Activated T-helper 1 cell treated with anti-CD3 and anti-CD28 coated beads, Interleukin-12 subunit alpha, Interleukin-12 subunit beta, Interleukin-2, Interleukin-4 antibody, amounts not matched to agents 30 ng/mL and 10 ng/mL and 1 ng/mL, durations not matched to agents 14 hours and 24 hours and 36 hours (primary cell): ENCODE measurements at places on chromosomes 6 and 20.

DNA sequence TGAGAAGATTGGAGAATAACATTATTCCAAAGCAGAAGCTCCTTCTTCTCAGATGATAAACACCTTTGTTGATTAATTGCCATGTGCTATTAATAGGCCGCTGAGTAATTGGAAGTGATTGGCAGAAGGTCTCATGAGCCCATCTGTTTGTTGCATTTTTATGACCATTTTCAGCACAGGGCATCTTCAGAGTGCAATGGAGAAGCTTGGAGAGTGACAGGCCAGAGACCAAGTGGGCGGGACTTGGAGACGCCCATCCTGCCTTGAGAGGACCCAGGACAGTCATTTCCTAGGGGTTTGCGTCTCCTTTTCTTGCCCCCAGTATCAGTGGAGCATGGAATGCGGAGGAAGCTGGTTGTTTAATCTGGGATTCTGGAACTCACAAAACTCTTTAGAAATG is 89.5 kb downstream of the CDH4 start:
- DNase-seq = no peak

DNA sequence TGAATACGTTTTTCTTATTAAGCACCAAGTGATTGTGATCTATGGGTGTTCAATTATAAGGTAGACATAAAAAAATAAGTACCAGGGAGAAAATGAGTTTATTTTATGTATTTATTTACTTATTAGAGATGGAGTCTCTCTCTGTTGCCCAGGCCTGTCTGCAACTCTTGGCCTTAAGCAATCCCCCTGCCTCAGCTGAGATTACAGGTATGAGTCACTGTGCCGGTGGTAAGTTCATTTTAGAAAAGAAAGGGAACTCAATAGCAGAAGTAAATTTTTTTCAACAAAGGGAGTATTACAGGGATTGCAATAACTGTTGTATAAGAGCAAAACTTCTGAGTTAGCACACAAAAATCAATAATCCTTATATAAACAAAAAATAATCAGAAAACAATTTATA is 98.7 kb upstream of the FUT9 start:
- DNase-seq = no peak

- DNase-seq = no peak
These were observed 40.9 kb downstream of the JAG1 start for GRCh38 chr20:10632721-10633509.

DNA sequence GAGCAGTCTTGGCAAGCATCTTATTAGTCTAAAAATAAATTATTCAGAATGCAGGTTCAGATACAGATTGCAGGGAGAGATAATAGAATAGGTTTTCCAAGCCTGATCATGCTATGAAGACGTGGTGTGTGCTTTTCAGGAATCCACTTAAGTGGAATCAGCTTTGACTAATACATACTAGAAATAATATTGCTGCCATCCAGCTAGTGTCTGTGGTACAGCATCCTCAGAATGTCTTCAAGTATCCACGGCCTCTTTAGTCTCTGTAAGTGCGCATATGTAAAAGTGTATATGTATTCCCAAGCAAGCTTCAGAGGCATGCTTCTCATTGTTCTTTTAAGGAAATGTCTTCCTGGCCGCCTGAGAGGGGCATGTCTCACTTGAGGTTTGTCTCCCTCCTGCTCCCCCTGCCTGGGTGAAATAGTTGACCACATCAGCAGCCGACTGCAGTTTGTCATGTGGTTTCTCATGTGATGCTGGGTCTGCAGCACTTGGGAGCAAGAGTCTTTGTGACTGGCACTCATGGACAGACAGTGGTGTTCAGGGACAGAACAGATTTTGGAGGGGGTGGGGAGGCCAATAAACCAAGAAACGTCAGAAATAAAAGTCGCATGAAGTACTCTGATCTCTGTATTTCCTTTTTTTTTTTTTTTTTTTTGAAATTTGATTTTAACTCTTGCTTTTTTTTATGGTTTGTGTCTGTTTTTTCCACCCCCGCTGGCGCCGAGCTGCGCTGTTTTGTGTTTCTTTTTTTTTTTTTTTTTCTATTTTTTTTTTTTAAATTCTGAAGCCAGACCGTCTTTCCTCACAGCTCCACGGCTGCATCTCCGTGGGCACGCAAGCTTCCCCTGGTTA is 150.8 kb downstream of the PRL start:
- DNase-seq = no peak

DNA sequence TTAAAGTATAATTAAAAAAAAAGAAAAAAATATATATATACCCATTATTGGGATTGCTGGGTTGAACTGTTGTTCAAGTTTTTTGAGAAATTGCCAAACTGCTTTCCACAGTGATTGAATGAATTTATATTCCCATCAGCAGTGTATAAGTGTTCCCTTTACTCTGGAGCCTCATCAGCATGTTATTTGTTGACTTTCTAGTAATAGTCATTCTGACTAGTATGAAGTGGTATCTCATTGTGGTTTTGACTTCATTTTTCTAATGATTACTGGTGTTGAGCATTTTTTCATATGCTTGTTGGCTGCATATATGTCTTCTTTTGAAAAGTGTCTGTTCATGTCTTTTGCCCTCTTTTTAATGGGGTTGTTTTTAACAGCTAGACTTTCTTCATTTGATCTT is 1260.8 kb upstream of the GJE1 start:
- no peak for DNase-seq

- DNase-seq = peak; percentile 48
These were observed 1.0 kb upstream of the HFE start for GRCh38 chr6:26086211-26086610.

GRCh38 chr6:79353226-79353625 is 118.7 kb upstream of the HMGN3 start:
- DNase-seq = no peak

- DNase-seq = no peak
These were observed 307.0 kb upstream of the ID4 start for GRCh38 chr6:19530188-19530587.

- peak; percentile 10 for DNase-seq
These were observed 193.5 kb downstream of the UNC5CL start for GRCh38 chr6:40845553-40845952.

GRCh38 chr6:149046822-149047246 is 270.7 kb upstream of the TAB2 start:
- no peak for DNase-seq

DNA sequence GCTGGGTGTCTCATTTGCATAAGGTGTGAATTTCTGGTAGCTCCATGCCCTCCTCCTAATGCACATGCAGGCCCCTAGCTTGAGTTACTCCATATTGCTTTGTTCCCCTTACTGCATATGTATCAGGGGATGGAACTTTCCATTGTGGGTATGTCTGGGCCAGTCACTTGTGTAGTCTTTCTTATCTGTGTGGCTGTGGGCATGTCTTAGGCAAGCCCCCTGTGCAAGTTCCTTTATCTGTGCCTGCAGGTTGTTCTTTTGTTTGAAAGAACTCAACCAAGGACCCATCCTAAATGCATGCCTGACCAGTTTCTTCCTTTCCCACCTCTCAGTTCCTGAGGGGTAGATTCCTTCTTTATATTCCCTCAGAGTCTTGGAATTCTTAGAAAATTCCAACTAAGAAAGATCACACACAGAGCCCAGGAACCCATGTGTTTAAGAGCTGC is 23.6 kb downstream of the MBOAT1 start:
- DNase-seq = no peak

GRCh38 chr6:116779573-116780164 is 14.2 kb upstream of the FAM162B start:
- DNase-seq = no peak

DNA sequence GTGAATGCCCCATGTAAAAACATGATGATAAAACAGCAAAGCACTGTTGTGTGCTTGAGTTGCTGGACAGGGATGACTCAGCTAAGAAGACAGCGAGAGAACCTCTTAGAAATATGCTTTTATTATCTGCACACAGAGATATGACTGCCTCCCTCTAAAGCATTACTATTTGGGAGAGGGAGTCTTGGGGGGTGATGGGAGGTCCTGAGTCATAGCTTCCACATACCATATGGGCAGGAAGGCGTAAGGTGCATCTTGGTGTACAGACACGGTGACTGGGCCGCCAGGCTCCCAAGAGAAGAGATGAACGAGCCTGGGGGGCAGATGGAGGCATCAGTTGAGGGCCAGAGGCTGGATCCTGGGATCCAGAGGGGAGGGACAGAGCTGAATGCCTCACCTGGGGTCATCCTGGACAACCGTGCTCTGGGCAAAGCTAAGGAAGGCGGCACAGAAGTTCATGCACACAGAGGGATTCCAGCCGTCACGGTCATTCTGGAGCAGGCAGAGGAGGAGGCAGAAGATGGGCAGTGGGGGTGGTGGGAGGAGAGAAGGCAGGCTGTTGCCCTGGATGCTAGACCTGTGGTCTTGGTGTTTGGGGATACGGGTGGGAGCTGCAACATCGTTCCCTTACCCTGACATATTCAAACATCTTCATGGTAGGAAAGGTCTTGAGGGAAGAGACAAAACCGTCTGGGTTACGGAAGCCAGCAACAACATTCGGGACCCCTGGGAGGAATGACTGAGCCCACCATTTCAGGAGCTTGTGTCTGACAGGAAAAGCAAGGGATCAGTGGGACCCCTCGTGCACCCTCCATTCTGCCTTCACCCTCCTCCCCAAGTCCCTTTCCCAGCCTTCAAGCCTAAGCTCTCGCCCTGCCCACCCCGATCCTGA is 2.0 kb downstream of the DXO start:
- DNase-seq = no peak

DNA sequence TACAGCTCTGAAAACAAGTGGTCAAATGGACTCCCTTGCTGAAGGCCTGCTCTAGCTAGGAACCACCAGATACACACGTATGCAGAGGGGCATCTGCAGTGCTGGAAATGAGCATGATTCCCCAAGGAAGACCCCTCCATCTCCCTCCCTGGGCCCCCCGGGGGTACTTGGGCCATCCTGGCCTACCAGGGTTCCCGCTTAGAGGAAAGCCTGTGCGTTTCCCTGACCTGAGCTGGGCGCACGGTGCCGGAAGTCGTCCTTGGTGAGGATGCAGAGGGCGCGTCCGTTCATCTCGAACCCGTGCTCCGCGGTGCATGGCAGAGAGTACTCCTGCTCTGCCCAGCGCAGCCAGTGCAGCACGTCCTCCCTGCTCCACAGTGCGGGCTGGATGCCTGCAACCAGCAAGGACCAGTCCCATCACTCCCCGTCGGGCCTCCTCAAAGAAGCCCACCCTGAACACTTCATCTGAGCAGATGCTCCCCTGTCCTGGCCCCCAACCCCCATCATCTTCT is 11.8 kb downstream of the ETV7 start:
- DNase-seq = no peak

DNA sequence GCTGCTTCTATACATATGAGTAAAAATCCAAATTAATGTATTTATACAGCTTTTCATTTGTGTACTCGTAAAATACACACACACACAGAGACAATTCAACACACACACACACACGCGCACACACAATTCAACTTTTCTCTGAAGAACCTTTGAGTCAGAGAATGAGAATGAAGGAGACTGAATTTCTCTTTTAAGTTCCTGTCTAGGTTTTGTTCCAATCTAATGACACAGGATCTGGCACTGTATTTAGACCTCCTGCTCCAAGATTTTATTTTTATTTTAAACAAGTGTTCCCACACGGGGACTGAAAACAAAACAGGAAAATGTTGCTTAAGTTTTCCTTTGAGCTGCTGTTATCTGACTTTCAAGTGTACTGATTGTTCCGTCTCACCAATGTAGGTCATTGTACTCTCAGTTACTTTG is 250.8 kb downstream of the LAMA2 start:
- DNase-seq = no peak

- no peak for DNase-seq
These were observed 12.1 kb upstream of the COL21A1 start for GRCh38 chr6:56259234-56260077.

GRCh38 chr6:150567380-150567779 is 32.3 kb upstream of the PLEKHG1 start:
- no peak for DNase-seq

DNA sequence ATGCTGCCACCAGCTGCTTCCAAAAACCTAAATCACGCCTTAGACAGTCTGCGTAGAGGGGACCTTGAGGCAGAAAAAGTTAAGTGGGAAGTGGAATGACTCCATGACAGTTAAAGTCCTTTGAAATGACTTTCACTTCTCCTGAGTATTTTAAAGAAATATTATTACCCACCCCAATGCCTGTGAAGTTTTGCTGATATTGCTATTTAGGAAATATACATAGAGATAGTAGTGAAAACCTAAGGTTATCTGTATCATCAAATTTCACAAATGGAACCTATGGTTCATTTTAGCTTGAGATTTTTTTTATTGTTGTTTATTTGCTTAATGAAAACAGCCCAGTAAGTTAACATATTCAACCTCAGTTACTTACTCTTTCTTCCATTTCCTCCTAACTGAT is 182.1 kb upstream of the FBXL4 start:
- DNase-seq = no peak

- DNase-seq = no peak
These were observed 33.5 kb upstream of the MCM3 start for GRCh38 chr6:52317841-52318581.

GRCh38 chr6:17268114-17268513 is 13.0 kb upstream of the RBM24 start:
- DNase-seq = no peak

GRCh38 chr6:139690007-139690406 is 315.6 kb upstream of the CITED2 start:
- DNase-seq = no peak

- DNase-seq = no peak
These were observed 33.8 kb downstream of the DLGAP4 start for GRCh38 chr20:36339646-36340592.

GRCh38 chr20:50635676-50636600 is 55.4 kb downstream of the RIPOR3 start:
- peak; percentile 26 for DNase-seq

GRCh38 chr6:105872249-105872648 is 213.9 kb upstream of the PRDM1 start:
- DNase-seq = no peak
